OCI-M1 (cell line): ENCODE measurements at places on chromosomes 1 and 21.

- DNase-seq: no peak
Observed at GRCh38 chr1:161069241-161069640, 450 bp downstream of the ARHGAP30 start.

DNA sequence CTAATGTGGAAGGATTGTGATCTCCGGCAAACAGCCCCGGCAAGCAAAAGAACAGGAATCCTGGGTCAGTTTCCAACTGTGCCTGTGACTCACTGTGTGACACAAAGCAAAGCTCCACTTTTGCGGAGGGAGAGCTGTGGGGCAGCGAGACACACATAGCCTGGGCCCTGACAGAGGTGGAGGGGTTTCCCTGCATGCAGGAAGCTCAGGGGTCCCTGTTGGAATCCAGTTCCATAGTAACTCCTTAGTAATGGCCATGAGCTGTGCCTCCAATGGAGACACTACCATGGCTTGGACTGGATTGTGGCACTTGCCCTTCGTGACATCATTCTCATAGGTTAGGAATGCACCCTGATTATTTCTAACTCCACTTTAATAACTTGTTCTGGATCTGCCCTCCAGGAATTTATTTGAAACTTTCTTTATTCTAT is 47.0 kb upstream of the ATF3 start:
- no peak for DNase-seq

DNA sequence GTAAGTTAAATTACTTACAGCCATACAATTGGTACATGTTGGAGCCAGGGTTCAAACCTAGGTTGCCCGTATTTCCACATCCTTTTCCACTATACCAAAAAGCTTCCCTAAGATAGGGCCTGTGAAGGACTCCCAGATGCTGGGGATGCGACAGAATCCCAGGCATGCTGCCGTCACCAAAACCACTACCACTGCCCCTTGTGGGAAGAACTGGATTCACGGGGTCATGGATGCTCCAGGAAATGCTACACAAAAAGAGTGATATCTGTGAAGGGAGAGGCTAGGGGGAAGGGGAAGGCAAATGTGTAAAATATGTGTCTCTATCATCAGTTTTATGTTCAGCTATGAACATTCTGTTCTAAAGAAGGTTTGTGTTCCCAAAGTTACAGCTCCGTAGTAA is 133.9 kb upstream of the IVNS1ABP start:
- DNase-seq: no peak

- no peak for DNase-seq
Observed at GRCh38 chr1:244789276-244789580, 46.2 kb upstream of the COX20 start.

- no peak for DNase-seq
Observed at GRCh38 chr1:247180581-247180980, 8.8 kb upstream of the ZNF124 start.

DNA sequence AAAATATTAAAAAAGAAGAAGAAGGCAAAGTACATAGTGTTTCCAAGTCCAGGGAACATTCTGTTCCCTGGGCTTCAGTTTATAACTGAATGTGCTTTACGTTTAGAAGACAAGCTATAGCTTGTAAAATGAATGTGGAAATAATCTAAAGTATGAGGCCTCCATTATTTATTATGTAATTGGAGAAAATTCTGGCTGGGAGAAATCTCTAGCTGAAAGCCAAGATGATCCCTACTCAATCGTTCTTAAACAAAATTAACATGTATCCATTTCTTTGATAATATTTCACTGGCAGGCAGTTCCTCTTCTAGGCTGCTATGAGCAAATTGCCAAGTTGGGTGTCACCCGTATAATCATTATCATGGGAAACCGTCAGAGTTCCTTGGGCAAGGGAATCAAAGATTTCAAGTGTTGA is 52.2 kb upstream of the ETS2 start:
- no peak for DNase-seq

- DNase-seq: no peak
Observed at GRCh38 chr1:24897263-24898151, 32.6 kb downstream of the RUNX3 start.

GRCh38 chr1:14441302-14441741 is 157.2 kb upstream of the KAZN start:
- DNase-seq: no peak

GRCh38 chr1:178399177-178399728 is 97.5 kb downstream of the CLEC20A start:
- DNase-seq: no peak

DNA sequence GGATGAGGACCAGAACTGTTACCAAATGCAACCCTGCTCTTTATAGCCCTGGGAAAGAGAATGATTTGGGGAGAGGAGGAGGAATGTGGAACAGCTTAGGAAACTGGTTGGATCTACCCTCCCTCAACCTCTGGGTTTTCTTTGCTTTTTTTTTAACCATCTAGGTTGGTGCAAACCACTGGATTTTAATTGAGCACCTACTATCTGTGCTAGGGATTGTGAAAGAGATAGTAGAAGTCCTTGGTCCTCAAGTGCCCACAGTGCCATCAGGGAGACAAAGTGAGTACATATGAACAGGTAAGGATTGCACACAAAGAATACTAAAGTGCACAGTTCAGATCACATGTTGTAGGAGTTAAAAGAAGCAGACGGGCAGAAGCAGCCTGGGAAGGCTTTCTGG is 4.7 kb downstream of the TAGLN2 start:
- no peak for DNase-seq
